ENCODE measurements at places on chromosomes 7 and 10.

DNA sequence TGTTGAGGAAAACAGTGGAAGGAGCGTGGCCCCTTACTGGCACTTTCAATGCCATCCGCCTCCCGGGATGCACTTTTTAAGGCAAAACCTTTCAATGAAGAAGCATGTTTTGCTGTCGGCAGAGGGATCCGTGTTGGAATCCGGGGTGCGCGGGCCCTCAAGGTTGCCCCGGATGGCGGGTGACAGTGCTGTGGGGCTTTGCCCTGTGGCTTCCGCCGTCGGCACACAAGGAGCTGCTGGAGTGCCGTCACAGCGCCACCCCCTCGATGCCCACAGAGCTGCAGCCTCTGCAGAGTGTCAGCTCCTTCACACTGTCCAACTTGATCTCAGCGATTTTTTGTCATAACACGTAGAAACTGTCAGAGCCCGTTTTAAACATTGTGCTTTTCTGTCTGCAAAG, 59.0 kb downstream of the NKX6-2 start:
- DNase-seq, result no peak

DNA sequence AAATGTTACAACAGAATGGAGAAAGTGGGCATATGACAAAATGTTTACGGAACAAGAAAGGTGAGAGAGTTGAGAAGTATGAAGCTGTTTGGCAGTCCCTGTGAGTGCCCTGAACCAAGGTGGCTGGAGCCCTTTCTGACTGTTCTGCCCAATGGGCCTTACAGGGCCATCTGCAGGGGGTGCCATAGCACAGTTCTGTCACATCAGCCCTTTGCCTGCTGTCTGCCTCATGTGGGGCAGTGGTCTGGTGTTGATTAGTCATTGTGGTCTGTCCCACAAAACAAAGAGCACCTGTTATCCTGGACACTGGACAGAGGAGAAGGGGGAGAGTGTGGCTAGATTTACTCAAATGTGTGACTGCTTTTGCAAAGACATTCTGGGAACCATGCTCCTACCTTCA, 51.5 kb upstream of the OSBPL3 start:
- DNase-seq, result no peak

GRCh38 chr7:66804001-66804400, 63.5 kb downstream of the RABGEF1 start:
- no peak for DNase-seq

- DNase-seq, result no peak
These were observed 497.5 kb upstream of the KLF6 start for GRCh38 chr10:4282496-4282895.

GRCh38 chr7:96870934-96871333, 134.4 kb upstream of the DLX6 start:
- DNase-seq, result no peak

DNA sequence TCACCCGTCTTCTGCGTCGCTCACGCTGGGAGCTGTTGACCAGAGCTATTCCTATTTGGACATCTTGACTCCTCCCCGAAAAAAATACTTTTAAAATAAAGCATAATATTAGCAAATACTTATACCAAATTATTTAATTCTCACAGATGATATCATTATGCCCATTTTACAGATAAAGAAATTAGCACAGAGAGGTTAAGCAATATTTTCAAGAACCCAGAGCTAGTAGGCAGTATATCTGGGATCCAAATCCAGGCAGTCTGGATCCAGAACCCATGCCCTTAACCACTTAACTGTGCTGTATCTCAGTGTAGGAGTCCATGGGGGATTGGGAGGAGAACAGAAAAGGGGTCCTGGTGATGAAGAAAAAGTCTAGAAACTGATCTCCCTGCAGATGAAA, 6.1 kb downstream of the IQUB start:
- no peak for DNase-seq

DNA sequence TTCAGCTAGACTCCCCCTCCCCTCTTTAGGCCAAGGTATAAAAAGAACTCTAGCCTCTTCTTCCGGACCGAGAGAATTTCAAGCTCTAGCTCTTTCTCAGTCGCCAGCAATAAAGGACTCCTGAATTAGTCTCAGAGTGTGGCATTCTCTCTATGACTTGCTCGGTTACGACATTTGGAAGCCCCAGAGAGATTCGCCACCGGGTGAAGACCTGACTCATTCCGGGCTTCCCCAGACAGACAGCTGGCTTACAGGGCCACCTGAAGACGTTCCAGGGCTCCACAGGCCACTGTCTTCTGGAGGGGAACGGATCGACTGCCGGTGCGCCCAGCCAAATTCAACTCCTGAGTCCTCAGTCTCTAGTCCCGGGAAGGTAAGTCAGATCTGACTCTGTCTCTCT, at the start of gene AKR1B15:
Gene AKR1B15, plus strand, starts transcription at position 234 of the 400 bp plus-strand sequence. CDS start 15,510 bp downstream, outside the sequence.
- no peak for DNase-seq

DNA sequence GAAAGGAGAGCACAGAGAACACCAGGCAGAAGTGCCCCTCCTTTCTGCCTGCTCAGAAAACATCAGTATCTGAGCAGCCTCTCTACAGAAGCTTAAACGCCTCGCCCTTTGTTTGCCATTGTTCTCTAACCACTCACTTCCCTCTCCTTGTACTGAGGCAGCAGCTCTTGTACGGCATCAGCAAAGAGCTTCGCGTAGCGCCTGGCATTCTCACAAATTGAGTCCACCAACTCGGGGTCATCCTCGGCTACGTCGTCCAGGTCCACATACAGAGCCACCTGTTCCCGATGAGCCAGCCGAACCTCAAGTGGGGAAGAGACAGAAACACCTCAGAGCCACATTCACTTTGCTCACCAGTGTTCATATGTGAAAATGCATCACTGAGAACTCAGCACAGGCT, 1.7 kb downstream of the MCM7 start:
- DNase-seq, result no peak

DNA sequence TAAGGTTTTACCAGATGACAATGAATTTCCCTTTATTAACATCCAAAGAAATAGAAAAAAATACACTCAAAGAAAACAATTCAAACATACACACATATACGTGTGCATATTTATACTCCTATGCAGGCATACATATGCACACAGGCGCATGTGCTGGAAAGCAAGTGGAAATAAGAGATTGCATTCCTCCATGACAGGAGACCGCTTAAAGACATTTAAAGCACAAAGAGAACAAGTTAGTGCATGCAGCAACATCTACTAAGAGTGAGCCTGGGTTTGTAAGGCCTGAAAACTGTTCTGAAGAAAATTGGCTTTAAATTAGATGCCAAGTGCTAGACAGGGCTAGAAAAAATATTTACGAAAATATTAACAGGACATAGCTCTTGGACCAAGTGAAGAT, 40.1 kb upstream of the PPP1R17 start:
- no peak for DNase-seq

DNA sequence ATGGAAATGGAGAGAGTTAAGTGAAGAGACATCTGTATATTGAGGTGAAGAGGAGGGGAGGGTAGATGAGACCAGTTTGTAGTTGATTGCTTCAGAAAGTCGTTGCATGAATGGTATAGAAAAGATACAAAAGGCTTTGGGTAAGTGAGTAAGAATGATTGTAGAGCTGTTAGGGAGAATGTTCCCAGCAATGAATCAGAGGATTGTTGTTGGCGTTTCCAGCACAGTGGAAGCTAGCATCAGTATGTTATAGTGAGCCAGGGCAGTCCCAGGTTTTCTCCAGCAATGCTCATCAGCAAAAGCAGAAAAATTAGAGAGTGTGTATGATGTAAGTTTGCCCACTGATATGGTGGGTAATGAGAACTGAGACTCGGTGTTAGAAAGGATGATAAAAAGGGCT, 15.4 kb upstream of the CDK6 start:
- no peak for DNase-seq

DNA sequence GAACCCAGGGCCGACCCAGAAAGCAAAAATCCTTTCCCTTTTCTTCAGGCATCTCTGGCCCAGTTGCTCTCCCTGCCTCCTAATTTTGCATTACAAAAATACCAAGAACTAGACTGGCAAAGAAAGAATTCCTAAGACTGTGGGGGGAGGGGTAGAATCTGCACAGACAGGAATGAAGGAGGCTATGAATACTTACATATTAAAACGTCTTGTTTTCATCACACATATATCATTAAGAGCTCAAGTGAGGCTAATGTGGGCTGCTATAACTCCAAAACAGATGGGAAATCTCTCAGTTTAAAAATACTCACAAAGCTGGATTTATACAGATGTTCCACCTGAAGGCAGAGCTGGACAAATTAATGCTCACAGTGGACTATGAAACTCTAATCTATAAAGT, 29.2 kb upstream of the MKX start:
- DNase-seq, result no peak

DNA sequence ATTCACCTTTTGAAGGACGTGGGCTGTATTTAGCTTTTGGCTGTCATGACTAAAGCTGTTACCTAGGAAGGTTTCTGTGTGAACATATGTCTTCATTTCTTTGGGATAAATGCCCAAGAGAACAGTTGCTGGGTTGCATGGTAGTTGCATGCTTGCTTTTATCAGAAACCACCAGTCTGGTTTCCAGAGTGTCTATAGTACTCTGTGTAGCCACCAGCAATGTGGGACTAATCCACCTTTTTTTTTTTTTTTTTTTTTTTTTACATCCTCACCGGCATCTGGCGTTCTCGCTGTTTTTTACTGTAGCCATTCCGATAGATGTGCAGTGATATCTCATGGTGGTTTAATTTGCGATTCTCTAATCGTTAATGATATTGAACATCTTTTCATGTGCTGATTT, 297.8 kb downstream of the SDK1 start:
- no peak for DNase-seq

DNA sequence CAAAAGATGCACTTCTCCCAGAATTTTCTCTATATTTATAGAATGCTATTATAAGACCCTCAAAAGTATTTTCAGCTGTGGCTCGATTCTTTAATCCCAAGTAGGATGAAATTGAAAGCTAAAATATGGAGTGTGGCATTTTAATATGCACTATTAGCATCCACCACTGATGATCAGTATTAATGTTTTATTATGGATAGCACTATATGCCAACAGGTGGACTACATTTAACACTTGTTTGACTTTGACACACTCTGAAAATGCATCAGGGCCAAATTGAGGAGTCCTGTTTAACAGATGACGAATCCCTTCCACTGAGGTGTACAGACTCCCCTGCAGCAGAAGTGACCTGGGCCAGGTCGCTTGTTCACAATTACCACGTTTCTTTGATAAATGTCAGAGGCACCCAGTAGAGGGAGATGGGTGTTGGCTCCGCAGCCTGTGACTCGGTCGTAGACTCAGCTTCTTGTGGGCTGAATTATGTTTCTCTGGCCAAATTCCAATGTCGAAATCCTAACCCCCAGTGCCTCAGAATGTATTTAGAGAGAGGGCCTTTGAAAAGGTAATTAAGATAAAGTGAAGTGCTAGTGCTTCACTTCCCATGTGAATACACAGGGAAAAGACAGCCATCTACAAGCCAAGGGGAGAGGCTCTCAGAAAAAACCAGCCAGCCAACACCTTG, 48.1 kb downstream of the WIPF3 start:
- DNase-seq, result peak; percentile 37

DNA sequence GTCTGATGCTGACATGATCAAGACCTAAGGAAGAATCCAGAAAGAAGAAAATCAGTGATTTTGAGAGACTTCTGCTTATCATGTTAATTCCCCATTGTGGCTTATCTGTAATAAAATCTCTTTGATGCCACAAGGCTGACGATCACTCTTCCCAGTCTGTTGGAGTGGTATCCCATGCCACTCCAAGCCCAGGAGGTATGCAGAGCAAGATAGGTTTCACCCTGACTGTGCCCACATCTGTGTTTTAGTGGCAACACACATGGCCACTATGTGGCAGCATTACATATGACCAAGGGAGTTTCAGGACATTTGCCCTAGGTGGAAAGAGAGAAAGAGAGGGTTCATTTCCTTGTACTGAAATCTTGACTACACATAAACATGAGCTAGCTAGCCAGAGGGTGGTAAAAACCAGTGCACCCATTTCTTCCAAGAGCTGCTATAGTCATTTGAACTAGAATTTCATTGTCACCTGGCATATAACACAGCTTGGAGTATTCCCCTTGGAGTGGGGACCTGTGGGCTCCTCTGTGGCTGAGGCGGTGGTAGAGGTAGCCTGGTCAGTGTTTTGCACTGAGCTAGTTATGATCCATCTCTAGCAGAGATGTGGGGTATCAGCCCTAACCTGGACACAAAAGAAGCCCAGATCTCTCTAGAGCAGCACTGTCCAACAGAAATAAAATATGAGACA, 20.8 kb downstream of the LAMB4 start:
- no peak for DNase-seq

- peak; percentile 12 for DNase-seq
These were observed 70.9 kb downstream of the CCDC7 start for GRCh38 chr10:32516567-32517495.

- no peak for DNase-seq
These were observed 22.3 kb downstream of the RHEB start for GRCh38 chr7:151497306-151497871.

DNA sequence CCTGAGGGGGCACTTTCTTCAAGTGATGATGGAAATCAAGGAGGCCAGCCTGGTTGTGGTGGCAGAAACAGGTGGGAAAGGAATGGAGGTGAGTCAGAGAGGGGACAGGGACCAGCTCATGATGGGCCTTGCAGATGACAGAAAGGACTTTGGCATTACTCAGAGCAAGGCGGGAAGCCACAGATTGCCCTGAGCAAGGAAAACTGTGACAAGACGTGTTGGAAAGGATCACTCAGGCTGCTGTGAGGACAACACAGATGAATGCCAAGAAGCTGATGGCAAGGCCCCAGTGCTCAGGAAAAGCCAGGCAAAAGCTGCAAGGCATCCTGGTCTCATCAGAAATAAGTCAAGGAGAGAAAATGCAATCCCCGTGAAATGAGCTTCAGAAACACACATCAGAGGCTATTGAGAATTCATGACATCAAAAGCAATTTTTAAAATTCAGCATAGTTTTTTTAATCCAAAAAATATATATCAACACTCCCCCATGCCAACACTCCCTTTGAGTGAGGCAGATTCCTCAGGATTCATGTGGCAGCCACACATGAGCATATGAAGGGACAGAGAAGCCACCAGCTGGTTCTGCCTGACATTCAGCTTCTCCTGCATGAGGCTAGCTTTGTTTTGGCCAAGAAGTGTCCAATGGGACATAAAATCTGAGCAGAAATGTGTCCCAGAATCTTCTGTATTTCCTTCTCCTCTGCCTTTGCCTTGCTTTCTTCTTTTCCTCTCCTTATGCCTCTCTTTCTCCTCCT, 244.5 kb upstream of the MYO3A start:
- no peak for DNase-seq

Measured in fibroblast of villous mesenchyme (primary cell).